Endodermal cell (in vitro differentiated cells): ENCODE measurements at places on chromosomes 12 and 14. TPM values are rescaled to one million over a fixed set of nuclear protein-coding genes. Genes with fewer than 3 reads are reported as not detected.
A peak's percentile ranks its signal among the peaks of the same experiment; 100 is the strongest.

DNA sequence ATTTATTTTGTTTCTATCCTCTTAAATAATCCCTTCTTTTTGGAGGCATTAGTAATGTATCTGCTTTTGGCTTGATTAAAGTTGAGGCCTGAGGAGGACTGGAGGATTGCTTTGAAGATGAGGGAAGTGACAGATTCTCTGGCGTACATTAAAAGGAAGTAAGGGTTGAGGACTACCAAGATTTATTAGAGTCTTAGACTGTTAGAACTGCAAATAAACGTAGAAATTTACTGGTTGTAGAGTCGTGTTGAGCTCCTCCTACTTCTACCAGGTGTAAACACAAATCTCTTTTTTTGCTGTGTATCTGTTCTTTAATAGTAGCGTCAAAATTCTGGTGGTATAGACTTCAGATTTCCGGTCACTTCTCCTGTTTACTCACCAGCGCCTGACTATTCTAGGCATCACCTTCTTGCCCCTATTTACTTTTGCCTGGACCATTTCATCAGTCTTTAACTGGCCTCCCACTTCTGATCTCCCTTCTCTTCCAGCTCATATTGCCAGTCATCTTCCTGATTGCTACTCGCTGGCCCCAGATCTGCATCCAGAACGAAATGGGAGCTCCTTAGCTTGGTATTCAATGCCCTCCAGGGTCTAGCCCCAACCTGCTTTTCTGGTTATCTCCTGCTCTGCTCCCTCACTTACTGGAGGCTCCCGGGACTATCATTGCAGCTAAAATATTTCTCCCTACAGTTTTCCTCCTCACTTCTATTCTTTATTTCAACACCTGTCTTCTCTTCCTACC, 8.4 kb upstream of the EID3 start:
- no peaks in the 10 kb centered on the region for H3K4me1 ChIP-seq
- DNase-seq = no peak
- H3K27ac ChIP-seq = no peak overlapping the region
- peaks cover 67% of the 10 kb centered on the region for H3K36me3 ChIP-seq
- no peaks in the 10 kb centered on the region for H3K27me3 ChIP-seq

- no peaks in the 10 kb centered on the region for H3K27me3 ChIP-seq
- H3K4me3 ChIP-seq = no peak overlapping the region
- no peaks in the 10 kb centered on the region for H3K36me3 ChIP-seq
- no peaks in the 10 kb centered on the region for H3K4me1 ChIP-seq
Observed at GRCh38 chr12:12447236-12447635, 90.4 kb downstream of the BORCS5 start.

DNA sequence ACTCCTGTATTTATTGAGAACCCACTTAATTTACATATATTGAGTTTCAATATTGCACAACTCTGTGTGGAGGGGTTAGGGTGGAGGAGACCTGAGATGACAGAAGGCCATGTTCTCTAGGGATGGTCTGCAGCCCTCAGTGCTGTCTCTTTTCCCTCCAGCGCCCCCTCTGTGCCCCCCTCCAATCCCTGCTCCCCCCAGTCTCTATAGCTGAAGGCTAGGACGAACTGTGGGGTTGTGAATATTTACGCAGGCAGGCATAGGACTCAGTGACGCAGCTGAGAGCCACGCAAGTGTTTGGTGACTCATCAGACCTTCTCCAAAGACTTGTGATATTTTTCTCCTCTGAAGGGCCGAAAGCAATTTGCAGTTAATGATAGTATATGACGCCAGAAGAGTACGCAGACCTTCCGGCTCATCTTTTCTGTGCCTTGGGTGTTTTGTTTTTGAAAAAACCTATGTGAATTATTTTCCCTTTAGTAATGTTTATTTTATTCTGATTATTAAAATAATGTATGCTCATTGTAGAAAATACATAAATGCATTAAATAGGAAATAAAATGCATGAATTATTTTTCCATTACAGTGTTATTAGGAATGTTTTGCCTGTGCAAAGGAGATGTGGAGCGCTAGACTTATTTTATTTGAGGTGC, 85.3 kb downstream of the SLC25A47 start:
- no peaks in the 10 kb centered on the region for H3K27me3 ChIP-seq
- H3K4me1 ChIP-seq = peaks cover 3% of the 10 kb centered on the region
- H3K4me3 ChIP-seq = no peak overlapping the region

DNA sequence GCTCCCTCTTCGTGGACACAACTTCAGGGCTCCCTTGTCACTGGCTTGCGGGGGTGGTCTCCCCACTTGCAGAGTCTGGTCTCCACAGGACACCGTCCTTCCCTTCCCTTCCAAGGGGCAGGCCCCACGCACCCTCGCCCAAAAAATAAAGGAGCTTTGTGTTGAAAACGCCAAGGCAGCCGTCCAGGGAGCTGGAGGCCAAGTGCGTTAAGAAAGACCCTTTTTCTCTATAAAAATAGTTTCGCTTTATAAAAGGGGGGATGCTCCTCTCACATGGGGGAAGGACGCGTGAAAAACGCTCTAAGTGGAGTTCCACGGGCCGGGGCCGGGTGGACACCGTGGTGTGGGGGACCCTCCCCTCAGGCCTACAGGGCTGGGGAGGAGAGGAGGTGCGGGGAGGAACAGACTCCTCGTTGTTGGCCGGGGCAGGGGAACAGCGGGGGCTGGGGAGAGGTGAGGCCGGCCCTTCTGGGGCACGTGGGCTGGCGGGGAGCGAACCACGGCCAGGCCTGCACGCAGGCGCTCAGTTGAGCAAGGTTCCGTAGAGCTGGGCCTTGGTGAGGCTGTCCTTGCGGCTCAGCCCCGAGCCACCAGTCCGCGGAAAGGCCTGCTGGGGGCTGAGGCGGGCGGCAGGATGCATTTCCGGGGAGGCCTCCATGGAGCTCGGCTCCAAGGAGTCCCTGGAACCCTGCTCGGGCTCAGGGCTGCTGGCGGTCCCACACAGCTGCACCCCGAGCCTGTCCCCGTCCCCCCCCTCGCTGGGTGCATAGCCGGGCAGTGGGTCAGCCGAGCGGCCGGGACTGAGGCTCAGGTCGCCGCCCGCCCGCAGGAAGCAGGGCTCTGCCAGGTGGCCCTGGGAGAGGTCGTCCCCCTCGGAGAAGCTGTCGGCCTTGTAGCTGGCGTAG, 49.5 kb downstream of the BEGAIN start:
- H3K36me3 ChIP-seq = no peaks in the 10 kb centered on the region
- no peak overlapping the region for H3K27ac ChIP-seq
- H3K4me1 ChIP-seq = no peaks in the 10 kb centered on the region
- DNase-seq = peak; percentile 49
- no peak overlapping the region for H3K4me3 ChIP-seq
- H3K27me3 ChIP-seq = no peaks in the 10 kb centered on the region

GRCh38 chr12:75892731-75893408, 138.7 kb downstream of the PHLDA1 start:
- DNase-seq = peak; percentile 92
- no peak overlapping the region for H3K27ac ChIP-seq
- H3K4me1 ChIP-seq = peaks cover 5% of the 10 kb centered on the region
- no peaks in the 10 kb centered on the region for H3K27me3 ChIP-seq

GRCh38 chr12:20950248-20950647, 139.7 kb downstream of the SLCO1B3 start:
- no peaks in the 10 kb centered on the region for H3K27me3 ChIP-seq
- H3K27ac ChIP-seq = no peak overlapping the region
- no peak for DNase-seq
- H3K36me3 ChIP-seq = no peaks in the 10 kb centered on the region
- no peak overlapping the region for H3K4me3 ChIP-seq

DNA sequence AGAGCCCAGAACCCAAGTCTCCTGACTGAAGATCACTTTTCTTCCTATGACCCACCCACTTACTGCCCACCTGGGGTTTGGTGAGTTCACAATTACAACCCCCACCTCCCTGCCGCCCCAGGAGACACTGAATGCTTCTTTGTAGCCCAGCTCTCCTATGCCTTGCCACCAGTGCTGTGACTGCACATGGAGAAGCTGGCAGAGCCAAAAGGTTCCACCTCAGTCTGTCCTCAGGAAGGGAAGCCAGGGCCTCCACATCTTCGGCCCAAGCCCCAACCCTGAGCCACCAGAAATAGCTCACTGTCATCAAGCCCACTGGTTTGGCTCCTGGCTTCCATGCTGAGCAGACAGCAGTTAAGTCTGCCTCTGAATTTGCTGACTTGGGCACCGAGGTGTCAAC, 25.6 kb downstream of the OTUB2 start:
- H3K4me3 ChIP-seq = no peak overlapping the region
- no peaks in the 10 kb centered on the region for H3K4me1 ChIP-seq
- H3K27ac ChIP-seq = no peak overlapping the region
- no peaks in the 10 kb centered on the region for H3K27me3 ChIP-seq
- peaks cover 92% of the 10 kb centered on the region for H3K36me3 ChIP-seq

GRCh38 chr12:123446333-123446713, 9.8 kb upstream of the RILPL2 start:
- no peak overlapping the region for H3K4me3 ChIP-seq
- no peaks in the 10 kb centered on the region for H3K36me3 ChIP-seq
- no peak for DNase-seq
- H3K4me1 ChIP-seq = no peaks in the 10 kb centered on the region
- H3K27ac ChIP-seq = no peak overlapping the region

GRCh38 chr14:71206123-71206522, 298.9 kb downstream of the PCNX1 start:
- no peak for DNase-seq
- H3K27ac ChIP-seq = no peak overlapping the region
- no peaks in the 10 kb centered on the region for H3K27me3 ChIP-seq
- H3K36me3 ChIP-seq = no peaks in the 10 kb centered on the region
- H3K4me3 ChIP-seq = no peak overlapping the region
- no peaks in the 10 kb centered on the region for H3K4me1 ChIP-seq

- no peak for DNase-seq
- no peak overlapping the region for H3K4me3 ChIP-seq
- H3K36me3 ChIP-seq = no peaks in the 10 kb centered on the region
- no peaks in the 10 kb centered on the region for H3K4me1 ChIP-seq
- H3K27me3 ChIP-seq = no peaks in the 10 kb centered on the region
- H3K27ac ChIP-seq = no peak overlapping the region
Observed at GRCh38 chr14:48709277-48709785, 876.8 kb downstream of the RPS29 start.

DNA sequence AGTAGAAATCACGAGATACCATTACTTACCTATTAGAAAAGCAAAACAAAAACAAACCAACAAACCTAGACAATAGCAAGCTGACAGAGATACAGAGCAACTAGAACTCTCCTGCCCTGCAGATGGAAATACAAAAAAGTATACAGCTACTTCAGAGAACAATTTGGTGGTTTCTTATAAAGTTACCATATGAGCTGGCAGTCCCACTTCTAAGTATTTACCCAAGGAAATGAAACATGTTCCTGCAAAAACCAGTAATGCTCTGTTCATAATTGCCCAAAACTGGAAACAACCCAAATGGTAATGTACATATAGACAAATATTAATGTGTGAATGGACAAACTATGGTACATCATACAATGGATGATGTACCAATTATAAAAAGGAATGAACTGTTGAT, 31.7 kb downstream of the FUT8 start:
- H3K27me3 ChIP-seq = no peaks in the 10 kb centered on the region
- no peaks in the 10 kb centered on the region for H3K4me1 ChIP-seq
- no peaks in the 10 kb centered on the region for H3K36me3 ChIP-seq

- peaks cover 8% of the 10 kb centered on the region for H3K36me3 ChIP-seq
- H3K4me3 ChIP-seq = no peak overlapping the region
- DNase-seq = no peak
- no peaks in the 10 kb centered on the region for H3K4me1 ChIP-seq
- no peaks in the 10 kb centered on the region for H3K27me3 ChIP-seq
Observed at GRCh38 chr12:32211900-32212156, 105.2 kb downstream of the BICD1 start.

- DNase-seq = no peak
- H3K4me3 ChIP-seq = no peak overlapping the region
- H3K27ac ChIP-seq = no peak overlapping the region
- no peaks in the 10 kb centered on the region for H3K36me3 ChIP-seq
- H3K4me1 ChIP-seq = no peaks in the 10 kb centered on the region
Observed at GRCh38 chr14:80364274-80364673, 153.0 kb upstream of the DIO2 start.

GRCh38 chr12:120642826-120643225, 2.4 kb downstream of the CABP1 start:
- DNase-seq = no peak
- H3K27ac ChIP-seq = no peak overlapping the region
- peaks cover 3% of the 10 kb centered on the region for H3K4me1 ChIP-seq
- H3K27me3 ChIP-seq = peaks cover 60% of the 10 kb centered on the region
- H3K36me3 ChIP-seq = no peaks in the 10 kb centered on the region

- H3K4me3 ChIP-seq = no peak overlapping the region
- no peak overlapping the region for H3K27ac ChIP-seq
- no peak for DNase-seq
Observed at GRCh38 chr14:46018846-46019420, 632.6 kb downstream of the RPL10L start.

- H3K4me3 ChIP-seq = no peak overlapping the region
- no peaks in the 10 kb centered on the region for H3K4me1 ChIP-seq
- peaks cover 5% of the 10 kb centered on the region for H3K36me3 ChIP-seq
- H3K27me3 ChIP-seq = no peaks in the 10 kb centered on the region
Observed at GRCh38 chr14:101845896-101846295, 84.4 kb downstream of the PPP2R5C start.

DNA sequence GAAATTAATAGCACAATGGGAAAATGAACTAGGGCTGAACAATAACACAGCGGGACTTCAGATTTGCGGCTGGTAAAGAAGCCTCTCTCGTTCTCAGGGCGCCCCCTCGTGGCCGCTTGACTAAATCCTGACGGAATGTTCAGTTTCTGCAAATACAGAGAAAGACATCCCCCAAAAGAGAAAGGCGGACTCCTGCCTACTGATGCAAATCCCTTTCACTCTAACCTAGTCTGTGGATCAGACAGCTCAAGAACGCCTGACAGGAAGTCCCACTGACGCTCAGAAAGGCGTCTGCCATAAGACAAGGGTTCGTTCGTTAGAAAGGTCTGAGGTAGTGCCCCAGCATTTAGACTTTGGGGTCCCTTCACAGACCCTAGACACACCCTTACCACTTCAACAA, 2.5 kb downstream of the NUAK1 start:
- H3K27me3 ChIP-seq = no peaks in the 10 kb centered on the region
- peaks cover 28% of the 10 kb centered on the region for H3K4me1 ChIP-seq
- DNase-seq = peak; percentile 98
- H3K4me3 ChIP-seq = peak overlapping the region; percentile 98

DNA sequence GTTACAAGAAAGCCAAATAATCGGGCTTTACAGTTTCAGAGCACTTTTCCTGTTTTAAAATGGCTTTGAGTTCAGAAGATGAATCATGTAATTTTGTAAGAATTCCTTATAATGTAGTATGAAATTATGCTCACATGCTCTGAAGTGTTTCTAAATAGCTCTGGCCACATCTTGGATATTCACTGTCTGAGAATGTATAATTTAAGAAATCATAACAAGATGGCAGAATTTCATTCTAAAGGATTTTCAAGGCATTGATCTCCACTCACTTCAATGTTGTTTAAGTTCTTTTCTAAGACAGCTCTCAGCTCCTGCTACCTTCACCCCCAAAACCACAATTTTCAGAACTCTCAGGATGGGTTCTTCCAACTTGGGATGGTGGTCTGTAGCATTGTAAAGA, 180.1 kb downstream of the DACT1 start:
- no peak overlapping the region for H3K4me3 ChIP-seq
- H3K27me3 ChIP-seq = no peaks in the 10 kb centered on the region
- H3K36me3 ChIP-seq = no peaks in the 10 kb centered on the region
- no peak overlapping the region for H3K27ac ChIP-seq

Gene C14orf39
- total RNA-seq = 0.72 to 1.1 TPM (median 0.97 TPM) in 3 replicates

Gene WIF1
- total RNA-seq = not detected in 2 replicates

Gene SAMD4A
- total RNA-seq = 8.0 and 12.2 TPM in 2 replicates
